Right renal cortex interstitium (tissue), 3 donors: ENCODE measurements at places on chromosomes 7 and 10. TPM values are rescaled to one million over a fixed set of nuclear protein-coding genes. Genes with fewer than 3 reads are reported as not detected.

DNA sequence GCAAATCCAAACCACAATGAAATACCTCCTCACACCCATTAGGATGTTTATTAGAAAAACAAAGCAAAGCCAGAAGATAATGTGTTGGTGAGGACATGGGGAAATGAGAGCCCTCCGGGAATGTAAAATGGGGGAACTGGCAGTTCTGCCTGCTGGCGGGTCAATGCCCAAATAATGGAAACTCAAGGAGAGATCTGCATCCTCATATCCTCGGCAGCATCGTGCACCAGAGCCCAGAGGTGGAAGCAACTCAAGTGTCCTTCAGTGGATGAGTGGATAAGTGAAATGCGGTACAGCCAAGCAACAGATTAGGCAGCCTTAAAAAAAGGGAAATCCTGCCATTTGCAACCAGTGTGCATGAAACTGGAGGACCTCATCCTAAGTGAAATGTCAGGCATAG lies 325.2 kb downstream of the WDR37 start:
- no peak for DNase-seq

DENND2A gene
- polyA plus RNA-seq, result 37.1 TPM

- DNase-seq, result peak; percentile 6
Observed at GRCh38 chr10:85284778-85285770, 956.7 kb downstream of the CCSER2 start.

DNA sequence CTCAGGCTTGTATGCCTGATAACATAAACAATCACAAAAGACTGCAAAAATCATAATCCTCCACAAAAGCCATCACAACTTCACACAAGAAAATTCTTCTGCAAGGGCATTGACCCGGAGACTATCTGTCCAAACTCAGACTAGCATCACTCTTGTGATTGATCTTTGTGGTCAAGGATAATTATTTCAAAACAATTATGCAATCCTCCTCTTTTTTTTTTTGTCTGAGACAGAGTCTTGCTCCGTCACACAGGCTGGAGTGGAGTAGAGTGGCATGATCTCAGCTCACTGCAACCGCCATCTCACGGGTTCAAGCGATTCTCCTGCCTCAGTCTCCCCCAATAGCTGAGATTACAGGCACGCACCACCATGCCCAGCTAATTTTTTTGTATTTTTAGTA lies 22.2 kb downstream of the CDNF start:
- no peak for DNase-seq

DNA sequence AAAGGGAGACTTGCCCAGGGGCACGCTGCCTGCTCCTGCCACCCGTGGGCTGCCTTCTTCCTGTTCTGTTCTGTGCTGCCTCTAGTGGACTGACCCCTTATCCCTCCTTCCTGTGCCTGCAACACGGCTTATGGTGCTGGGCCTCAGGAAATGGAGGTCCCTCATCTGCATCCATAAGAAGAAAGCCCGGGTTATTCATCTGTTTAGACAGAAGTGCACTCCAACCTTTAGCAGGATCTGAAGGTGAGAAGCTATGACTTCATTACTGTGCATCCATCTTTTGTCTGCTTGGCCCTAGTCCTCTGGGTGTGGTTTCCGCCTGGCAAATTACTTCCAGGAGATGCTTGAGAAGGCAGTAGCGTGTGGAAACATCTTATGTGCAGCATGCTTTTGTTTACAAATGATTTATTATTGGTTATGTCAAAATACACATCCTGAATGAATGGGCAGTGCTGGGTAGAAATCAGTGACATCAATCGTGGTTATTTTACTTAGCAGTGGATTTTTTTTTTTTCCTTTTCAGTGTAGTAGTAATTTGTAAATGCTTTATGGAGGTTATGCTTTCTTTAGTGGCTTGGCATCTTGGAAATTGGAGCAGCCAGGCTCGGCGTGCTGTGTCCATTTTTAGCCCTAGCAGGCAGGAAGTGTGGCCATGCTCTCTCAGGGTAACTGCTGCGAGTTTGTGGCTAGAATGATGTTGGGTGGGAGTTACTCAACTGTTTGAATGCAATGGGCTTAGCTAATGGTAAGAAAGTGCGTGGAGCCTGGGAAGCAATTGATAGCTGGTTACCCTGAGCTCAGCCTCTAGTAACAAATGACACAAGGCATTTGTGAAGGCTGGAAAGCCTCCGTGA lies 12.7 kb downstream of the PTPRE start:
- DNase-seq, result no peak
